ENCODE measurements at places on chromosomes 5 and 9. TPM values are rescaled to one million over a fixed set of nuclear protein-coding genes. Genes with fewer than 3 reads are reported as not detected.
A peak's percentile ranks its signal among the peaks of the same experiment; 100 is the strongest.

Gene BNC2
- 55.4 TPM for total RNA-seq

Gene ADAMTS2
- 8.3 TPM for total RNA-seq

Gene PCDHGC5
- 2.5 TPM for total RNA-seq

DNA sequence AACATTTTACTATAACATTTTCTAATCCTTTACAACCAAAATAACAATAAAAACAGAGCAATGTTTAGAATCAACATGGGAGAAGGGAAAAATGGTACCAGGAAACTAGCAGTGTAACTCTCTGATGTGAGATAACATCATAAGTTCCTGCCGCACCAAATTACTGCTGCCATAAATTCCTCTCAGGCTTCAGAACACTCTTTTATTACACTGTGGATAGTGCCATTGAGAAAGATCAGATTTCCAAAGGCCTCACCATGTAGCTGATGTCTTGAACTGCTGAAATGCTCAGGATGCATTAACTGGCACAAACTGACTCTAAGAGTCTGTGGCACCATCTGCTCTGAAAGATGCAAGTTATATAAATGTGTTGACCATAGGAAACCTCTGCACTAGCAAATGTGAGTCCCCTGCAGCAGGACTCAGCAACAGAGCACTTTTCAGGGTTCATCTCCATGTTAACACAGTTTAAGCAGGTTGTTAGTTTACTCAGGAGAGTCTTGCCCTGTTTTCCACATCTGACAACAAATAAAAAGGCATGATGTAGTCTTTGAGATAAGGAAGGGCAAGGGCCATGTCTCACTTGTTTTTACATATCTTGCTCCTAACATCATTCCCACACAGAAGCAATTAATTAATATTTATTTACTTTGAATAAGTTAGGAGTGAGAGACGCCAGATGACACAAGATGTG lies 218.1 kb downstream of the CETN3 start:
- DNase-seq: peak; percentile 24

DNA sequence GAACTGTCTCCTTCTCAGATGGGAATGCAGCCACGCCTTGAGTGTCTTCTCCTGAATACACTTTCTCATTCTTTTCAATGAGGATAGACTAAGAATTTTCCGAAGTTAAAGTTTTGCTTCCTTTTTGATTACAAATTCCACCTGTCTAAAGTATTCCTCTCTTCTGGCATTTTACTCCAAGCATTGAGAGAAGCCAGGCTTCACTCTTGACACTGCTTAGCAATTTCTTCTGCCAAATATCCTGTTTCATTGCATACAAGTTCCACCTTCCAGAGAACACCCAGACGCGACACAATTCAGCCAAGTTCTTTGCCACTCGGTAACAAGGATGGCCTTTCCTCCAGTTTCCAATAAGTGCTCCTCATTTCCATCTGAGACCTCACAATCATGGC lies 35.6 kb upstream of the COL5A1 start:
- DNase-seq: no peak

DNA sequence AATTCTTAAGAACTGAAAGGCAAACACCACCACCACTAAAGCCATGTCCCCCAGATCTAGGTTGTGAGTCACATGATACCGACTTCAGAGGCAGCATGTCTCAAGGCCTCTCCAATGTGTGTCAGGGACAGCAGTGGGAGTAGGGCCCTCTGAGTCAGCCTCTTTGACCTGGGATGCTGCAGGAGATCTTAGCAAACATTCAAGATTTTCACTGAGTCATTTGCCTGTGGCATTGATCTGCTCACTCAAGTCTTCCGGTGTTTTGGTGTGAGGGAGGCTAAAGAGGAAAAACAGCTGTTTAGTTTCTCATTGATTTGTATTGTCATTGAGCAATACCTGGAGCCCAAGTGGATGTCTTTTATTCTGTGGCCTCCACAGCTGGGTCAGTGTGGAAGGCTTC lies 36.1 kb downstream of the TMC1 start:
- peak; percentile 23 for DNase-seq

Gene MLANA
- not detected for total RNA-seq

DNA sequence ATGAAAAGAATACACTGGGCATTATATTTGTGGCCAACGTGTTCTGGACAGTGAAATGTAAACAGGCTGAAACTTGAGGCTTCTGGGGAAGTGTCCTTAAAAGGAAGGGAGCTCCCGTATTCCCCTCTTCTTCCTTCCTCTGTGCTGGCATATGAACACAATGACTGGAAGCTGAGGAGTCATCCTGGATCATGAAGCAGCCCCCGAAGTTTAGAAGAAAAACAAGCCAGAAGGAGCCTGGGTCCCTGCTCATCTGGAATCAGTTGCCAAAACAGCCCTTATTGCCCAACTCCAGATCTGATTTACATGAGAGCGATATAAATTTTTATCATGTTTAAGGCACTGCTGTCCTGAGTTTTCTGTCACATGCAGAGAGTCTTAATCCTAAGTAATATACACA lies 65.4 kb upstream of the SLC1A1 start:
- DNase-seq: no peak

Gene PCDHB13
- total RNA-seq: 2.6 TPM

DNA sequence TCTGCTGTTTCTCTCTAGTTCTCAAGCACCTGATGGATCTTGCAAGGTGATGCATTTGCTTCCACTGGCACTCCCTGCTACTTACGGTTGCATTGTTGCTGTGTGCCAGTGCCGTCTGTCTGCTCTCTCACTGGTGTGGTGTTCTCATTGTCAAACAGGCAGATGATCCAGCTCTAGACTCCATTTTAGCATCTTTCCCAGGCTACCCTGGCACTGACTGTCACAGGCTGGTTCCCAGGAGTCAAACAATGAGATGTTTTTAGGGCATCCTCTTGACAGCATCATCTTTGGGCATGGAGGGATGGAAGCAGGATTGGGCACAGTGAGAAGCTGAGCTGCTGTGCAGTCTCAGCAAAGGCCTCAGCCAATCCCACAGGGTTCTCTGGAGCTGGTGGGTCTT lies 12.9 kb downstream of the MTRR start:
- no peak for DNase-seq

Gene FOXI1
- total RNA-seq: not detected

DNA sequence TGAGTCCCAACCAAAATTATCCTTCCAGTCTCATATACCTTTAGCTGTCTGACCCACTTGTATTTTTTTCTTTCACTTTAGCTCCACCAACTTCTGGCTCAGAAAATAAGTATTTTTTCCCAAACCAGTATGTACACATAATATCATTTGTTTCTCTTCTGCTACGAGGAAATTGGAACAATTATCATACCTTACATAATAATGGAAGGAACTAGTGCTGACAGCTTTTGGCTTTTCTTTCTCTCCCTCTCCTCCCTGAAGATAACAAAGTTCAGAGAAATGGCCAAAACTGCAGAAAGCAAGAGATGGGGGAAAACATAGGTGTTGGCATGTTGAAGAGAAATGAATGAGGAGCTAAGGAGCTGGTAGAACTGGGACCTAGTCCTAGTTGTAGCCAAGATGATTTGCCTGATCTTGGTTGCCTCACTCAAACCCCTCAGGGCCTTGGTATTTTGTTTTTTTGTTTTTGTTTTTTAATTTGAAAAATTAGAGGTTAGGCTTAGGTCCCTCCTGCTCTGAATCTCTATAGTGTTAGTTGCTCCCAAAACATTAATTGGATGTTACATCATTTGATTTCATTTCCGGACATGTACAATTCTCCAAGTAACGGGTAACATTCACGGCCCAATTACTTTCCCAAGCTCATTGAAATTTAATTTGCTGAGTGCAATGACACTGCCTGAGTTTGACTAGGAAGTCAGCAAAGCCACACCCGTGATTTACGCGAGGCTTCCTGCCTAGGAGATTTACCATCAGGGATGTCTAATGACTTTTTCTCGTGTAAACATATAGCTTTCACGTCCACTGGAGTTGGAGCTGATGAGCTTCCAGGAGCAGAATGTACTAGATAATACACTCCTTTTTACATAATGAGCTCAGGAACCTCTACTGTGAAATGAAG lies 291.6 kb downstream of the TLE1 start:
- no peak for DNase-seq

DNA sequence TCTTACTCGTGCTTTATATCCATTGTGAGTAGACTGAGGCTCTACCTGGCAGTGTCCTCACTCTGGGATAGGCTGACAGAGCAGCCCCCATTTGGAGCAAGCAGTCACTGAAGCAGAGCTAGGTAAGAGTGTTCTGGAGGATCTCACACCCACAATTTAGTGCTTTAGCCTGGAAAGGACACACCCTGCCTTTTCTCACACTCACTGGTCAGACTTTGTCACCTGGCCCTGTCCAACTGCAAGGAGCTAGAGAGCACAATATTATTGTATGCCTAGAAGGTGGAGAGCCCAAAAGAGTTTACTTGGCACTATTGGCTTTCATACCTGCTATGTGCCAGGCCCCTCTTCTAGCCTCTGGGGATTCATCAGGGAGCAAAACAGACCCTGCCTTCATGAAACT lies 141.9 kb downstream of the MAST4 start:
- DNase-seq: peak; percentile 27

- peak; percentile 76 for DNase-seq
Observed at GRCh38 chr9:94783102-94783682, 56.7 kb downstream of the AOPEP start.
